ENCODE measurements at places on chromosomes 6 and 20.

DNA sequence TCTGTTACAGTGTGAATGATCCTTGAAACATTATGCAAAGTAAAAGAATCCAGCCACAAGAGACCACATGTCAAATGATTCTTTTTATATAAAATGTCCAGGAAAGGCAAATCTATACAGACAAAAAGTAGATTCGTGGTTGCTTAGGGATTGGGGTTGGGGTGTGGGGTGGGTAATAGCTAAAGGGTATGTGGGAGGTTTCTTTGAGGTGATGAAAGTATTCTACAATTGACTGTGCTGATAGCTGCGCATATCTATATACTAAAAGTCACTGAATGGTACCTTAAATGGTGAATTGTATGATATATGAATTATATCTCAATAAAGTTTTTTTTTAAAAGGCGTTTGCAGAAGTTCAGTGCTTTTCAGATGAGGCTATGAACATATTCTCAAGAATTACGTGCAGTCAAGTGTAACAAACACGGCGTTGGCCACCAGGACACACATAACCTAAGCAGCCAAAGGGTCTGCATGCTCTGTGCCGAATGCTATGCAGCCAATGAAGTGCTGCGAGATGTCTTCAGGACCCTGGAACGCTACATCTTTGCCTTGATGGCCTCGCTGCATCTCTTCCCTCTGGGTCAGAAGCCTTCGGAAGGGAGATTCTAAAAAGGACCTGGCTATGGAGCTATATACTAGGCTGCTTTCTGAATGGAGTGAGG lies 96.9 kb downstream of the SCML4 start:
- no peak for DNase-seq

- DNase-seq, result no peak
Observed at GRCh38 chr20:33507461-33507860, 17.6 kb downstream of the CBFA2T2 start.

GRCh38 chr20:32159766-32160221 lies 47.7 kb downstream of the PLAGL2 start:
- no peak for DNase-seq

GRCh38 chr6:24584382-24584720 lies 61.6 kb downstream of the KIAA0319 start:
- no peak for DNase-seq

DNA sequence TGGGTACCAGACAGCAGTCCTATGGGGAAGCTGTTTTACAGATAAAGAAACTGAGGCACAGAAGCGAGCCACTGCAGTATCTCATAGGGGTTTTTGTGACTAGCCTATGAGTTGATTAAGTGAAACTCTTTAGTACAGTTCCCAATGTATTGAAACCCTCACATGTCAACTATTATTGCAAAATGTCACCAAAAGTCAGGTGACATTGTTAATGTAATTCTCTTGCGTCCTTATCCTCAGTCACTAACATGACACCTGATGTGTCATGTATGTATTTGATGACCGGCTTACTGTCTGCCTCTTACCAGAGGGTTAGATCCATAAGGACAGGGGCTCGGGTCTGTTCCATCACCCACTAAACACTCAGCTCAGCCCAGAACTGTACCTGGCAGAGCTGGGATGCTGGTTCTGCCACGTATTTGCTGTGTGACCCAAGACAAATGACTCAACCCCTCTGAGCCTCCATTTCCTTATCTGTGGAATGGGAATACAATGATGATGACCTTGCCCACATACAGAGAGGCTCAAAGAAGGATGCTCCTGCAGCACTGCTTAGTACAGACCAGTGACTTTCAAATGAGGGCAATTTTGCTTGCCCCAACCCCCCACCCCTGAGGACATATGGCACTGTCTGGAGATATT lies 32.9 kb downstream of the PREX1 start:
- no peak for DNase-seq

DNA sequence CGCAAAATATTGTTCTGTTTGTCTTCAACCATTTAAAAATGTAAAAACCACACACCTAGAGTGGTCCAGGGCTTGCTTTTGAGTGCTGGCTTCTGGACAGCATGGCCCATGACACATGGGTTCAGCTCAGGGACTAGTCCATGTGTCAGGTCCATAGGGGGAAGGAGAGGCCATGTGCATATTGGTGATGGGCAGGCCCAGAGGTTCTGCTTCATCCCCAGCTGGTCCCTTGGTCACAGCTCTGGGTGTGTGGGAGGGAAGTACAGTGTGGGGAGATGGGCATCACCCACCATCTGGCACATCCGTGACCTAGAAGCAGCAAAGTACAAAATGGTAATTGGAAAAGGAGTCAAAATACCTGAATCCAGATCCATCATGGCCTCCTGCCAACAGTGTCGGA lies 50.7 kb downstream of the STK35 start:
- DNase-seq, result no peak

DNA sequence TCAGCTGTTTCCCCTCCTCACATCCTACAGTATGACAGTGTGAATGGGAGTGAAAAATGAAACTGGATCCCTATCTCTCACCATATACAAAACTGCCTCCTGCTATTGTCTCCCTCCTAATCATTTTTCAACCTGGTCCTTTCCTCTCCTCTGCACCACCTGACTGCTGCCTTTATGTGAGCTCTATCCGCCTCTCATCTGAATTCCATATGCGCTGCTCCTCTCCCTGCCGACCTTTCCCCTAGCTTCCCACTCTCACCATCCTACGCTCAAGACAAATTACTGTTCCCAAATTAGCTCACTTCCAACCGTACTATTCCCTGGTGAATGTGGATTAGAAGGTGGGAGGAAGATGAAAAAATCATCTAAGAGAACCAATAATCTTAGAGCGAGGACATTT lies 148.4 kb upstream of the FBXL4 start:
- no peak for DNase-seq

GRCh38 chr6:41781366-41781730 lies 766 bp downstream of the PRICKLE4 start:
- DNase-seq, result no peak

DNA sequence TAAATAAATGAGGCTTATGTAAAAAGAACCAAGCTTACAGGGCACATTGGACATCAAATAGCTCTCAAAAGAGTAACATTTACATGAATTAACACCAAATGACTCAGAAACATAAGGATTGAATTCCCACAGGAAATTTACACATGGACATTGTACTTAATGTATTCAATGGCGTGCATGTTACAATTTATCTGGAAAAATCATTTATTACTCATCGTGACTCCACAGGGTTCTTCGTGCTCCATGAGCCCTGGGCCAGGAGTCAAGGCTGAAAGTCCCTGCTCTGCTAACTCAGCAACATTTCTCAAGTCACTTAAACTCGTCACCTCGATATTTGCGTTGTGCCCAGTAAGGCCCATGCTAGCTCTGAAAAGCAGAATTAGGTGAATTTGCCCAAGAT lies 158.5 kb downstream of the PHACTR1 start:
- no peak for DNase-seq

GRCh38 chr20:60718743-60719480 lies 533.1 kb upstream of the CDH4 start:
- DNase-seq, result no peak

GRCh38 chr6:10205892-10206291 lies 209.0 kb downstream of the TFAP2A start:
- DNase-seq, result no peak

Data from left lobe of liver (tissue), 2 donors.